Glutamatergic neuron (in vitro differentiated cells): ENCODE measurements at places on chromosomes 1 and 21. TPM values are rescaled to one million over a fixed set of nuclear protein-coding genes. Genes with fewer than 3 reads are reported as not detected.

DNA sequence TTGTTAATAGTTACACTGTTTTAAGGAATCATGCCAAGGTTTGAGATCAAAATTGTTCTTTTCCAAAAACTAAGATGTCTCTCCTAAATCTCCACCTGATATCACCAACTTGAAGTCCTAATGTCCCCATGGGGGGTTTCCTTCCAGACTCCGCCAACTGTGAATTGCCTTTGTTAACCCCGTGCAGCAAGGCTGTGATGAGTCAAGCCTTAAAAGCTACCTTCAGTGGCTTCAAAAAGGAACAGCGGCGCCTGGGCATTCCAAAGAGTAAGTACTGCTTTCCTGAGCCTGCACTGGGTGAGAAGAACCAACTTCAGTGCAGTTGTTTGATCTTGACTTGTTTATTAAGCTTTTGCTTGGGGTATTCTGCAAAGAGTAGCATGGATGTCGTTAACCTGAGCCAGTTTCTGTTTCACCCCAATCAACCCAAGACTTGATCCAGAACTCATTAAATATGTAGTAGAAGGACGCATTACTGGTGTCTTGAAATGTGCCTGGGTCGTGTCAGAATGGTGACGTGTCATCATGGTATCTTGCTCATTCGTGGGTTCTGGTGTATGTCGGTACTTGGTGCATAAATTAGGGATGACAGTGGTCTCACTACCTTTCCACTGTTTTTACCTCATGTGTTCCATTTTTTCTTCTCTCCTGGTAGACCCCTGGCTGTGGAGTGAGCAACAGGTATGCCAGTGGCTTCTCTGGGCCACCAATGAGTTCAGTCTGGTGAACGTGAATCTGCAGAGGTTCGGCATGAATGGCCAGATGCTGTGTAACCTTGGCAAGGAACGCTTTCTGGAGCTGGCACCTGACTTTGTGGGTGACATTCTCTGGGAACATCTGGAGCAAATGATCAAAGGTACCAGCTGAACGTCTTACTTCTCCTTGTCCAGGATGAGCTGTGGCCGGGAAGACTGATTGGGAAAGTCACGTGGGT, 8.7 kb downstream of the ETS2 start:
- no peak for DNase-seq

The SH3BGR gene
- 1.5 TPM for total RNA-seq

- no peak for DNase-seq
Observed at GRCh38 chr1:84550826-84551225, 23.4 kb downstream of the CTBS start.

DNA sequence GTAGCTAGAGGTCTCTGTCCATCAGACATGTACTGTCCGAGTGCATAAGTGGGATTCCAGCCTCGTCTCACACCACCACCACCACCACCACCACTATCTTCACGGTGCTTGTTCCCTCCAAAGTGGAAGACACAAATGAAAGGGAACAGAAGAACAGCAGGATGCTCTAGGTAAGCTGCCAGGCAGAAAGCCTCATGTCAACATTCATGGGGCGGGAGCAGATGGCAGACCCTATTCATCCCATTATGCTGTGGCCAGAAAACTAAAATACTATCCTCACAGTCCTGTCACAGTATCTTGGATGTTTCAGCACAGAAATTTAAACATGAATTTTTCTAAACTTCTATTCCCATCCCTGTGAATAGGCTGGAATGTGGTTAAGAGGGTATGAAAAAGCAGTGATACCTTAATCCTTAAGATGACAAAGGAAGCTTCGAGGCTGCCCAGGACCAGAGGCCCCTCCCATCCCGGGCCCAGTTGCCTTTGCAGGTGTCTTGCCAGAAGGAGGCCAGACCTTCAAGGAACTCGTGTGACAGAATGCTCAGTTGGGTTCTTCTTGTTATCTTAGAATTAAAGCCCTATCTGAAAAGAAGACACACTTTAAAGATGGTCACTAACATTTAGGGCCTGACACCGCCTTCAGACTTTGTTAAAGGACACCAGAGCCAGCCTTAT, 24.7 kb downstream of the APCS start:
- no peak for DNase-seq

GRCh38 chr1:29520571-29521437, 284.5 kb downstream of the PTPRU start:
- no peak for DNase-seq

- DNase-seq = no peak
Observed at GRCh38 chr1:170853302-170853701, 82.0 kb upstream of the MROH9 start.

GRCh38 chr1:2038229-2038628, 12.0 kb upstream of the PRKCZ start:
- DNase-seq = no peak

GRCh38 chr1:243264717-243265116, 8.9 kb downstream of the SDCCAG8 start:
- no peak for DNase-seq

DNA sequence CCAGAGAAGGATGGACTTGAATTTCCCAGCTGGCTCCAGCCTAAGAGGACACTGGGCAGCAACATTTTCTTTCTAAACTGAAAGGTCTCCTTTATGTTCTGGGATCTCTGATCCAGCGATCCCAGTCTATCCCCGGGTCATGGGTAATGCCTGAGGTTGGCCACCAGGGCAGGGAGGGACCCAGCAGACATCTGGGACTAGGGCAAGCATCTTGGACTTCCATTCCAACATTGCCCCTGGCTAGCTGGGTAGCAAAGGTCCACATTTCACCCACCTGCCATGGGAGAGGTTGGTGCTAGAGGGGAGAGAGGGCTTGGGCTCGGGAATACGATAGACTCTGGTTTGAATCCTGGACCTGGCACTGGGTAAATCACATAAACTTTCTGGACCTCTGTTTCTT, 84.6 kb downstream of the LRRN2 start:
- DNase-seq = no peak

The MAN1C1 gene
- 5.4 TPM for total RNA-seq

DNA sequence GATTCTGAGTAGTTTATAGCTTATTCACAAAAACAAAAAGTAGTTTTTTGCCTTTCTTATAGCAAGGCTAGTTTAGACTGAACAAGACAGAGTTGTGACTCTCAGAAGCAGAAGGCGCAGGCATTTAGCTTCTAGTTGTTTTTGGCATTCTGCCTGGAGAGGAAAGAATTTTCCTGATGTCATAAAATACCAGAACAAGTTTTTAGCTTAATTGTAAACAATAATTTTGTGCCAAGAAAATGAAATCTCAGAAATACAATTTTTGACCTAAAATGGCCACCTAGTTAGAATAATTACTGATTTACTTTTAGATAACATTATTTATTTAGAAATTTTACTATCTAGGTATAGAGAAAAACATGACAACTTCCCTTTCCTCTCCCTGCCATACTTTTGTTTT, 1.0 kb downstream of the DNAJB4 start:
- DNase-seq = no peak

- DNase-seq = no peak
Observed at GRCh38 chr1:84726593-84727499, 36.6 kb upstream of the SSX2IP start.

- no peak for DNase-seq
Observed at GRCh38 chr21:42315296-42315891, at the start of gene TFF3. TFF3 (minus strand) TSS chr21:42315409; CDS start chr21:42315374, 35 bp downstream.

DNA sequence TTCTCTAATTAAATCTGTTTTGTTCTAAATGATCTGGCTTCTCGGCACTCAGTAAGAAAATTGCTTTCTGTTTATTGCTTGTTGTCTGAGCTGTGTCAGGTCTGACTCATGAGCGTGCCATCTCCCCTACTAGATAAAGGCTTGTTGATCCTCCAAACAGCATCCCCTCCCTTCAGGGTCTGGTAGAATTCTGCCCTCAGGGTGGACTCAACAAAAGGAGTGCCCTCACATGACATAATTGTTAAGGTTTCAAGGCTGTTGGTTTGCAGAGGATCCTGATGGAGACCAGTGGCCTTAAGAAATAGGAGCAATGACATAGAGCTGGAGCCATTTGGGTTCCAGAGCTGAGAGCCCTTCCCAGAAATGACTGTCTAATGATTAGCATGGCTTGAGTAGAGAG, 36.0 kb upstream of the ATP2B4 start:
- no peak for DNase-seq

GRCh38 chr1:176391621-176392020, 71.4 kb upstream of the PAPPA2 start:
- no peak for DNase-seq
